ENCODE measurements at places on chromosomes 13 and 19.

DNA sequence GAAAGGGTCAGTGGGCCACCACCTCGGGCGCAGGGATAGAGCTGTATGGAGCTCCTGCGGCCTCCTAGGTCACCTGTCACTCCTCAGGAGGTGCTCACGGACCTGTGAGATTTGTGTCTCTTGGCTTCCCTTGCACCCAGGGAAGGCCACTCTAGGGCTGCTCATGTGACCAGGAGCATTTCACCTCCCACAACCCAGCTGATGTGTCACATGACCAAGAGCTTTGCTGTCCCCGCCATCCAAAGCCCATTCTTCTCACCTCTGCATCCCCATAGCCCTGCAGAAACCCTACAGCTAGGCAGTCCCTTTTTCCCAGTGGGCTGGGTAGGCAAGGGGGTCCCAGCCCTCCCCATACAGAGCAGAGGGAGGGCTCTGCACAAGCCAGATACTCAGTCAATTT, 51.2 kb downstream of the TSHZ3 start:
- DNase-seq: no peak

DNA sequence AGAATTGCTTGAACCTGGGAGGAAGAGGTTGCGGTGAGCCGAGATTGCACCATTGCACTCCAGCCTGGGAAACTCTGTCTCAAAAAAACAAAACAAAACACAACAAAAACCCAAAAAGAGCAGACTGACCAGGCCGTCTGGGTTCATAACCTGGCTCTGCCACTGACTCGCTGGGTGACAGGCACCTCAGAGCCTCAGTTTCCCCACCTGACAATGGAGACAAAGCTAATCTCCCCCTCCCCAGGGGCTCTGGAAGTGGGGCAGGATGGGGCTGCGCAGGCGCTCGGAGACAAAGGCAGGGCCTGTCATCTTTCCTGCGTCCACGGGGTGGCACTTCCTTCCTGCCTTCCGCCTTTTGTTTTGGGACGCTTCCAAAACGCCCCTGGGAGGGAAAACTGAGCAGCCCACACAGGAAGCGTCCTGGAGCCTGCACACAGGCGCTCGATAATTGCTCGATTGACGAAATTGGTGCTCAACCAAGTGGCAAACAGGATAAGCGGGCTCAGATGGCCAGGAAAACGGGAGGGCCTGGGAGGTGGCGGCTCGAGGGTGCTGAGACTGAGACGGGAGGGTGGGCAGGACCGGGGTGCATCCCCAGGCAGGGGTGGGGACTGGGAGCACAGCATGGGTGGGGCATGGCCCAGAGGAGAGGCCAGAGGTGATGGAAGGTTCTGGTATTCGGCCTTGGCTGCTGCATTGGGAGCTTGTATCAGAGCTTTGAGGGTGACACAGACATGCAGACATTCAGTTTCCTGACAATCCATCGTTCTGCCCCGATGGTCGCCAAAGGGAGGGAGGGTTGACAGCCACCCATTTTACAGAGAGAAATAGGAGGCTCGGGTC, 17.8 kb downstream of the SPC24 start:
- DNase-seq: peak; percentile 75

DNA sequence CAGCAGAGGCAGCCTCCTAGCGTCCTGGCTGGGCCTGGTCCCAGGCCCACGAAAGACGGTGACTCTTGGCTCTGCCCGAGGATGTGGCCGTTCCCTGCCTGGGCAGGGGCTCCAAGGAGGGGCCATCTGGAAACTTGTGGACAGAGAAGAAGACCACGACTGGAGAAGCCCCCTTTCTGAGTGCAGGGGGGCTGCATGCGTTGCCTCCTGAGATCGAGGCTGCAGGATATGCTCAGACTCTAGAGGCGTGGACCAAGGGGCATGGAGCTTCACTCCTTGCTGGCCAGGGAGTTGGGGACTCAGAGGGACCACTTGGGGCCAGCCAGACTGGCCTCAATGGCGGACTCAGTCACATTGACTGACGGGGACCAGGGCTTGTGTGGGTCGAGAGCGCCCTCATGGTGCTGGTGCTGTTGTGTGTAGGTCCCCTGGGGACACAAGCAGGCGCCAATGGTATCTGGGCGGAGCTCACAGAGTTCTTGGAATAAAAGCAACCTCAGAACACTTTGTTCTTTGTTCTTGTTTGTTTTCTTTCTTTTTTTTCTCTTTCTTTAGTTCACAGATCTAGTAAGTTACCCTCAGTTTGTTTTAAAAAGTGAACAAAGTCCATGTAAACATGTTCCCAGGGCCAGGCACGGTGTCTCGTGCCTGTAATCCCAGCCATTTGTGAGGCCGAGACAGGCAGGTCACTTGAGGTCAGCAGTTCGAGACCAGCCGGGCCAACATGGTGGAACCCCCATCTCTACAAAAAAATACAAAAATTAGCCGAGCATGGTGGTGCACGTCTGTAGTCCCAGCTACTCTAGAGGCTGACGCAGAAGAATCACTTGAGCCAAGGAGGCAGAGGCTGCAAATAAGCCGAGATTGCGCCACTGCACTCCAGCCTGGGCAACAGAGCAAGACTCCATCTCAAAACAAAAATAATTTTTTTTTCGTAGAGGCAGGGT, 10.2 kb downstream of the ANGPTL4 start:
- DNase-seq: peak; percentile 46

DNA sequence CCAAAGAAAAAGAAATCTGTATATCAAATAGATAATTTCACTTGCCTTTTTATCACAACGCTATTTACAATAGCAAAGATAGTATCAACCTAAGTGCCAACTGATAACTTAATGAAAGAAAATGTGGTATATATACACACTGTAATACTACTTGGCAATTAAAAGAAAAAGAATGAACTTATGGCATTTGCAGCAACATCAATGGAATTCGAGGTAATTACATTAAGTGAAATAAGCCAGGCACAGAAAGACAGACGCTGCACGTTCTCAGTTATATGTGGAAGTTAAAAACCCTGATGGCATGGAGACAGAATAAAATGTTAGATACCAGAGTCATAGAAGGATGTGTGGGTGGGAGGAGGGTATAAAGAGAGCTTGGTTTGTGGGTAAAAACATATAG, 1260.5 kb upstream of the PCDH9 start:
- DNase-seq: no peak

DNA sequence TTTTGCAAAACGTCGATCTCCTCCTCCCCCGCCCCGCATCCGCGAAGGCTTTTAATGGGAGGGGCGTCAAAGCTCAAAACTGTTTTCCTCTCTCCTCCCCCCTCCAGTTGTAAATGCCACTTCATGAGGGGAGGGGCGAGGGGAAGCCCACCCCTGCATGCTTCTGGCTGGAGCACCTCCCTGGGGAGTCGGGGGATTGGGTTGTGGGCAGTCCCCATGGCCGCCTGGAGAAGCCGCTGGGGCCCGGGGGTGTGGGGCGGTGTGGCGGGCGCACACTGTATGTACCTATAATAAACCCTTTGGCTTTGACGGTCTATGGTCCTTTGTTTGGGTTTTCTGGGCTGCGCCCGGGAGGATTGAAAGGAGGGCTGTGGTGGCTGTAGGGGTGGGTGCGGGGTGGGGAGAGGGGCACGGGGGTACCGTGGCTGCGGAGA, 505 bp upstream of the SHKBP1 start:
- peak; percentile 76 for DNase-seq

GRCh38 chr19:46950526-46951170, 69.0 kb upstream of the NPAS1 start:
- no peak for DNase-seq

GRCh38 chr13:46864941-46865340, 31.9 kb downstream of the HTR2A start:
- peak; percentile 15 for DNase-seq

GRCh38 chr19:19050731-19051130, 13.1 kb upstream of the SLC25A42 start:
- no peak for DNase-seq

- no peak for DNase-seq
Observed at GRCh38 chr13:38419312-38419873, 69.7 kb downstream of the UFM1 start.

DNA sequence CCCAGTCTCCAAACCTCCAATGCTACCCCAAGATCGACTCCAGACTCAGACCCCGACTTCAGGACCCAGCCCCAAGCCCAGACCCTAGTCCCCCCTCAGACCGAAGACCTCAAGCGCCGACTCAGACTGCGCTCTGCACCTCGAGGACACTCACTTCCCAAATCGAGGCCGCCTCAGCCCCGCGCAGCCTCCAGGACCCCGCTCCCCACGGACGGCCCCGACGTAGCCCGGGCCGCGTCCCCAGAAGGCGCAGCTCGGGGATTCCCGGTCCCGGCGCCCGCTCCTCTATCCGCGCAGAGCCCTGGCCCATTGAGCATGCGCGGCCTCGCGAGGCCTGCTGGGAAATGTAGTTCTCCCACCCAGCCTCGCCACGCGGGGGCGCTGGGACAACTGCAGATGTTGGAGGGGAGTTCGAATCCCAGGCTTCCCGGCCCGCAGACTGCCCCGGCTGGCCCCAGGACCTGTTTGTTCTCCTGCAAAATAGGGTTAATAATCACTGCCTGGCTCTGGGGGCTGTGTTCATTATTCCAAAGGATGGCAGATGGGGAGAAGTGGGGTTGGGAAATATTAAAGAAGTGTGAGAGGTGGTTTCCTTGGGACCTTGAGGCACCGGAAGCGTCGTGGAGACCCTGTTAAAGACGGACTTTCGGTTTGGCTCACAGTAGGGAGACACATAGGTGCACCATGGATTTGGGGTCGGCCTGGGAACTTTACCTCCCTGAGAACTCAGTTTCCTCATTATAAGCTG, at the start of gene APBA3:
Gene APBA3, minus strand, starts transcription at position 311 of the 748 bp plus-strand sequence. CDS start 1,428 bp downstream, outside the sequence.
- peak; percentile 83 for DNase-seq

- DNase-seq: no peak
Observed at GRCh38 chr13:43942286-43942685, 62.6 kb downstream of the LACC1 start.

GRCh38 chr13:34361560-34361959, 543.6 kb downstream of the RFC3 start:
- DNase-seq: no peak

- DNase-seq: no peak
Observed at GRCh38 chr19:33770107-33770506, 26.6 kb upstream of the KCTD15 start.

- DNase-seq: no peak
Observed at GRCh38 chr19:10662384-10663251, 8.5 kb downstream of the ILF3 start.

DNA sequence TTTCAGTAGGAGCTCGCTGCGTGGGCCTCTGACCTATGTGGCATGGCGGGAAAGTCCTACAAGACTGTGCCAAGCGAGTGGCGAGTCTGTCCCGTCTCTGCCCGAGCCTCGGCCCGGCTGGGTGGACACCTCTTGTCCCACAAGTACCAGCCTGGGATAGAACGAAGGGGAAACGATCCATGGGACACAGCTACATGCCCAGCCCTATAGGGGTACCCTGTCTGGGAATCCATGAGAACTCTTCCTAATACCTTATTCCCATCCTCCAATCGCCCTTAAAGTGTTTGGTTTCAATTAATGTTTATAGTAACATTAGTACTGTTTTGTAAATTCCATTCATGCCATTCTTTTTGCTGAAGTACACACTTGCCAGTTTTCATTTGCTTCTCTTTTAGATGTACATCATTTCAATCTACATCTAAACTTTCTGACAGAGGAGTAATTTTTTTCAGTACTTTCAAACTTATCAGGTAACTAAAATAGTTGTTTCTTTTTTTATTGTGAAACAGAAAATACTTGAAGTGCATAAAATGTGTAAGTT, 667 bp upstream of the ZNF790 start:
- no peak for DNase-seq

GRCh38 chr19:38792250-38793111, 3.5 kb downstream of the LGALS7B start:
- DNase-seq: no peak

DNA sequence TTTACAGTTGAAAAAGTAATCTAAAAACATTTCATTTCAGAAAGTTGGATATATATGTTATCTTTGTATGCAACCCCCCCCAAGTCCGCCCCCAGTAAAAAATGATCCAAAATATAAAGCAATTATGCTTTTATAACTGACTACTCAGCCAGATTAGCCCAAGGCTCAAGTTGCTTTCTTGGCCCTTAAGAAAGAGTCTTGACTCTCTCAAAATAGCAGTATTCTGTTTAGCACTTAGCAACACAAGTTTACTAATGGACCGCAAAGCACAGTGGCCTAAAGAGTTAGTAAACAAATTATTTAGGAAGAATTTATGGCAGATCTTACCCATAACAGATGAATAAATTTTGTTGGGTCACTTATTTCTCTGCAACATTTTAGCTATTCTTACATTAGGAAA, 86.9 kb downstream of the ELF1 start:
- DNase-seq: no peak

- peak; percentile 95 for DNase-seq
Observed at GRCh38 chr19:10960314-10961072, at the start of gene SMARCA4. Gene SMARCA4 (plus strand): TSS chr19:10961030. CDS start chr19:10984152, 23,122 bp downstream.

DNA sequence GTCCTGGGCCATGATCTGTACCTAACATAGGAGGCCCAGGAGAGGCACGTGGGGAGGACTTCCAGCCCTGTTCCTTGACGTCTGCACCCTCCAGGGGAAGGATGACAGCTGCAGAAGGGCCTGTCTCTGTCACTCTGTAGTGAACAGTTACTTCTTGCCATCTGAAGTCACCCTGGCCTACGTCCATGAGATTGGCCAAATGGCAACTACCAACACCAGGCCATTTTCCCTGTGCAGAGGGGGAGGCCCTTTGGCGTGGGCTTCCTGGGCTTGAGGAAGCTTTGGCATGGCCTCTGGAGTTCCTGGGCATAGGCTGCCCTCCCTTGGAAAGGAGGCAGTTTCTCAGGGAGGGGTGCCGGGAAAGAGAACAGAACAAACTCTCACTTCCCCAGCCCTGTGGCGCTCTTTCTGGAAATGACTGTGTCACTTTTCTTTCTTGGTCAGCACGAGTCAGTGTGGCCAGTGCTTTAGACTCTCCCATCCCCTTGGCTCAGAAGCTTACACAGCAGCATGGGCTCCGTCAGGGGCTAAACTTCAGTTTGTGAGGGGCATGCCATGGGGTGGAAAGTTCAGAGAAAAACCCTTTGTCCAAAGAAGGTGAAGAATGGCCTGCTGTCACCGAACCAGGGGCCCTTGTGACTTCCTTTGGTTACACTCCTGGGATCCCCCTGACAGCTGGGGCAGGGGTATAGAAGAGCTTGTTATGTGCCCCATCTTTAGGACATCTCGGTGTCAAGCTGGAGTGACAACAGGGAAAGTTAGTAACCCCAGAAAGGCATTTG, 5.3 kb downstream of the CARM1 start:
- DNase-seq: no peak

GRCh38 chr19:57747472-57747807, 825 bp downstream of the ZNF776 start:
- no peak for DNase-seq

GRCh38 chr13:98874029-98874397, 103.9 kb downstream of the DOCK9 start:
- no peak for DNase-seq

GRCh38 chr13:46278474-46278873, 66.7 kb downstream of the LRRC63 start:
- DNase-seq: peak; percentile 53

GRCh38 chr13:72405441-72405840, 322.0 kb downstream of the MZT1 start:
- DNase-seq: no peak

DNA sequence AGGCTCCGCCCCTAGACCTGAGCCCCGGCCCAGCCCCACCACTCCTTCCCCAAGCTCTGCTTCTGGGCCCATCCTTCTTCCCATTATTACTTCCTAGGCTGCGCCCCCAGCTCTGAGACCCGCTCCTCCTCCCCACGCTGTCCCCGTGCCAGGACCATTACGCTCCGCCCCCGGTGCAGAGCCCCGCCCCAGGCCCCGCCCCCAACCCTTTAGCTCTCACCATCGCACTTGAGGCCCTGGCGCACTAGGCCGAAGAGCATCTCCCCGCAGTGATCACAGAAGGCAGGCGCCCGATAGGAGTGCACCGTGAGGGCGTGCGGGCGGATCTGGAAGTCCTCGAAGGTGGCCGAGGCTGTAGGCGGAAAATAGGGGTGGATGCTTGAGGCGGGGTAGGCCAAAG, 6.2 kb downstream of the PRKD2 start:
- DNase-seq: peak; percentile 43
